ENCODE measurements at places on chromosomes 2 and 18.

GRCh38 chr2:150188800-150189199 is 298.7 kb downstream of the RND3 start:
- no peak for DNase-seq

- no peak for DNase-seq
These were observed 58.3 kb downstream of the FEZ2 start for GRCh38 chr2:36539631-36540030.

DNA sequence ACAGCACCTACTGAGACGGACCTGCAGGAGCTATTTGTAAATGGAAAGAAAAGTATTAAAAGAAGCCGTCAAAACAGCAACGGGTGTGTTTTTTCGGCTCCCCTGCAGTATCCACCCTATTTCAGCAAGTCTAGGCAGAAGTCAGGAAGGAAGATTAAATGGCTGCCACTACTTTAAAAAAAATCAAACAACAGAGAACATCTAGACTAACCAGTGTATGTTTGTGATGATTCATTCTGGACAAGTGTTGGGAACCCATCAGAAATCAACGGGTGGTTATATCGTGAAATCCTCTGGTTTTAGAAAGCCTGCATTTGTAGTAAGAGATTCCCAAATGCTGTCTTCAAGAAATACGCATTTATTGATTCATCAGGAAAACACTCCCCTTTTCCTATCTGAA is 9.0 kb downstream of the PMAIP1 start:
- DNase-seq: no peak

- no peak for DNase-seq
These were observed 35.9 kb downstream of the CAMKMT start for GRCh38 chr2:44397447-44398175.

- DNase-seq: no peak
These were observed 4.2 kb downstream of the ERFE start for GRCh38 chr2:238162846-238163441.

GRCh38 chr18:8427339-8427738 is 181.9 kb upstream of the RAB12 start:
- DNase-seq: no peak

GRCh38 chr2:237782181-237782580 is 16.4 kb upstream of the RBM44 start:
- DNase-seq: no peak

DNA sequence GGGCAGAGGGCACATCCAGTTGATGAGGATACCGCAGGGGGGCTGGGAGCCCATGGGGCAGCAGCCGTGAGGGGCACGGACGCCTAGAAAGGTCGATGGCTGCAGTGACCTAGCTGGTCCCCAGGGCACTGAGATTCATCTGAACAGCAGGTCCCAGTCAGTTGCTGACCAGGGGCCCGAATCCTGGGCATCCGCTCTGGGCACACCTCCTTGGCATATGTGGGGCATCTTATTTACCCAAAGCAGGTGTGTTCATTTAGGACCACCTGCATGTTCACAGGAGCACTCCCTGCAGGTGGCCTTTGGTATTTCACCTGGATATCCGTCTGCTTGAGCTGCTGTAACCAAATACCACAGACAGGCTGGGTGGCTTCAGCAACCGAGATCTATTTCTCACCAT is 72.0 kb upstream of the ODC1 start:
- DNase-seq: no peak

GRCh38 chr2:69034845-69035244 is 21.9 kb downstream of the ANTXR1 start:
- DNase-seq: no peak

DNA sequence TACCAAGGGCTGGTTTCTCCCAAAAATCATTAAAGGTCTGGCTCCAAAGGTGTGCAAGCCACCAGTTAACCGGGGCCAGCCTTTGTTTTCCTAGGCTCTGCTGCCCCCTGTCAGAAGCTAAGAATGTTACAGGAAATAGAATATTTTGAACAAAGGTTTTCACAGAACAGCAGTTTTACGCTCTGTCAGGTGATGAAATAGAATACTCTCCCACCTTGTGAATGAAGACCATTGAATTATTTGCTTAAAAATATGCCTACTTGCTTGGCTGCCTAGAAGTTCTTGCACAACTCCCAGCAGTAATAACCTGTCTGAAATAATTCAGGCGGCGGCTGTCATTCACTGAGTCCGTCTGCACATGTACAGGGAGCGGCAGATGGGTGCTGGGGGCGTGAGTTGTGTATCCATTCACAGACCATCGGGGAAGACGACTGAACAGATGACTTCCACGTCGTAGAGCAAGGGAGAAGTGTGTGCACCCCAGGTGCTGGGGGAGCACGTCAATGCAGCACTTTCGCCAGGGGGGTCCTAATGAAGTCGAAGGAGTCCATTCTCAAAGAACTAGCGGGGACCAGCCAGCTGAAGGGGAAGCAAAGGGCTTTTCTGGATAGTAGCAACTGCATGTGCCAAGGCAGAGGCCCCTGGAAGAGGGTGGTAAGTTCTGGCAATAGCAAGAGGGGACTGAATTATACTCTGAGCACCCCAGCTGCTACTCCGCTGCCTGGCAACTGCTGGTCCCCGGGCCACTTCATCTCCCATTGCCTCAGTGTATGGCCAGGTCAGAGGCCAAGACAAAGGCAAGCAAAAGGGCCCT is 56.1 kb downstream of the SF3B1 start:
- DNase-seq: peak; percentile 40

DNA sequence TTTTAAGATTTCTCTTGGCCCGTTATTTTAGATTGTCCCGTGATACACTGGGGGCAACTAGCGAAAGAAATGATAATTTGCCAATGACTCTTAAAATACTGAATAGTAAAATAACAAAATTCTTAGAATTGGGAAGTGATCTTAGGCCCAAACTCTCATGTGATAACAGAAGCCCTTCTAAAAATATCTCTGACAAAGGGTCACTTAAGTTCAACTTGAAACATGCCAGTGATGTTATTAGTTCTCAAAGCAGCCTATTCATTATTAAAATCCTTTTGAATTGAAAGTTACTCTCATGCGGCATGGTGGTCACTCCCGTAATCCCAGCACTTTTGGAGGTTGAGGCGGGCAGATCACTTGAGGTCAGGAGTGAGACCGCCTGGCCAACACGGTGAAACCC is 920.9 kb downstream of the NRXN1 start:
- DNase-seq: no peak

- DNase-seq: no peak
These were observed 102.6 kb upstream of the NDUFV2 start for GRCh38 chr18:8999872-9000271.

DNA sequence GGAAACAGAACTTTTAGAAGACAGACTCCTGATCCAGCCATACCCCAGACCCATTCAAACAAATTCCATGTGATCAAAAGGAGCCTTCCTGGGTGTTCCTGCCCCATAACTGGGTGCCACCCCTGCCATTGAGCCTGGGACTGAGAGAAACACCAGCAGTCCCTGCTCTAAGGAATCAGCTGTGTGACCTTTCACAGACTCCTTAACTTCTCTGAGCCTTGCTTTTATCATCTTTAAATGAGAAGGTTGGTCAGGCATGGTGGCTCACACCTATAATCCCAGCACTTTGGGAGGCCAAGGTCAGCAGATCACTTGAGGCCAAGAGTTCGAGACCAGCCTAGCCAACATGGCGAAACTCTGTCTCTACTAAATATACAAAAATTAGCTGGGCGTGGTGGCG is 20.6 kb downstream of the CIDEA start:
- DNase-seq: no peak

- no peak for DNase-seq
These were observed 69.7 kb downstream of the FHOD3 start for GRCh38 chr18:36366994-36367839.

- no peak for DNase-seq
These were observed 427.5 kb upstream of the TRIB2 start for GRCh38 chr2:12289120-12289802.

- DNase-seq: no peak
These were observed 279.2 kb upstream of the DCC start for GRCh38 chr18:52060607-52061304.

GRCh38 chr18:10086458-10087210 is 172.8 kb downstream of the VAPA start:
- no peak for DNase-seq

DNA sequence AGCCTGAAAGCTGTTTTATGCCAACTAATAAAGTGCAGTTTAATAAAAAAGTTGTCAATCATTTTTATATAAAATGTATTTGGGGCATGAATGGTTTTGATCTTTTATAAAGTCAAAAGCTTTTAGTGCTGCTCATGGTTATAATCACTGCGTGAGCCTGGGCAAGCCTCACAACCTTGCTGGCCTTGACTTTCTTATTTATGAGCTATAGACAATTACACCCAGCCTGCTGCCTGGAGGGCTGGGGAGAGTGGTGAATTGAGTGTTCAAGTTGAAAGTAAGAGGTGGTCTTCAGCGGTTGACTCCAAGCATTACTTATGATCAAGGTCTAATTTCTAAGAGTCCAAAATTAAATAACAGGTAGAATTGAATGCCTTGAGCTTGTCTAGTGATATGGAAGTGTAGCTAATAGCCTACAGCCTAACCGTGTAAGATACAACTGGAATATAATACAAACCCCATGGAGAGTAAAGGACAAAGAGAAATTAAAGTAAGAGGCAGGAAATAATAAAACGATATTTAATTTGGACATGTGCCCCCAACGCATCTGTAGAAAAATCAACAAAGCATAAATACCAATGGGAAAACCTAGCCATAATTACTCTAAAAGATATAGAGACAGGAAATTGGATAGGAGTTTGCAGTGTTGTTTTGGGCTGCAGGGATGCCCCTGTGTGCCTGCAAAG is 106.0 kb upstream of the CYP1B1 start:
- DNase-seq: no peak

GRCh38 chr2:14552818-14553217 is 79.7 kb upstream of the LRATD1 start:
- no peak for DNase-seq

DNA sequence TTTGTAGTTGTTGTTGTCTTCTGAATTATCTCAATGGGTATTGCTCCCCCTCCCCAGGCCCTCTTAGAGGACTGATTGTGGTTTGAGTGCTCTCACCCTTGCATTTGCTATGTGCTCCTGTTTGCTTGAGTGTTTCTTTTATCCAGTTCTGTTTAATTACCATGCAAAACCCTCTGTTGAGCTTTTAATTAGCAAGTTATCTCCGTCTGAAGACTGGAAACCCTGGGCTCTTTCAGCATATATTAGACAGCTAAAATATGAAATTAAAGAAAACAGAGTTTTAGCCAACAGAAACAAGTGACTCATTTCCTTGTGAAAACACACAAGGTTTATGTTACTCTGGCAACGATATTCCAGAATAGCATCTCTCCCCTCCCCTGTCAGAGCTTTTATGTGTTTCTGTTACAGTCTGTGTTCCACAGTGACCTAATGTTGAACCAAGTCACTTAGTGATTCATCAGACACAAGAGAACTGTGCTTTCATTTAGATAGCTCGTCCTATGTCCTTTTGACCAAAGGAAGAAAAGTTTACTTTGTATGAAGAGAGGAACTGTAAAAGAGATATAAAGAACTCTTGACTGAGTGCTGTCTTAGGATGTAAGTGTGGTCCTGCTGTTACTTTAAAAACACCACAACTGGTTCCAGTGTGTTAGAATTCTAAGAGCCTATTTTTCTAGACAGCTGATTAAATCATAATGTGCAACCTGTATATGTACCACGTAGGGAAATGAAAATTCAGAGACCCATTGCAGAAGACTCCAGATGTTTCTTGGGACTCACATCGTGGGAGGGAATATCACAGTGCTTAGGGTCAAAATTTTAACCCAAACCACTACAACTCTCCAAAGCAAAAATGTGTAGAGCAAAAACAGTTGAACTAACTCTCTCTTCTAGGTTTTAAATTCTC is 172.8 kb upstream of the RBMS1 start:
- DNase-seq: no peak

- DNase-seq: peak; percentile 31
These were observed 1.2 kb downstream of the MEX3C start for GRCh38 chr18:51196118-51196810.
